RKO (cell line): ENCODE measurements at places on chromosomes 5 and 9.

DNA sequence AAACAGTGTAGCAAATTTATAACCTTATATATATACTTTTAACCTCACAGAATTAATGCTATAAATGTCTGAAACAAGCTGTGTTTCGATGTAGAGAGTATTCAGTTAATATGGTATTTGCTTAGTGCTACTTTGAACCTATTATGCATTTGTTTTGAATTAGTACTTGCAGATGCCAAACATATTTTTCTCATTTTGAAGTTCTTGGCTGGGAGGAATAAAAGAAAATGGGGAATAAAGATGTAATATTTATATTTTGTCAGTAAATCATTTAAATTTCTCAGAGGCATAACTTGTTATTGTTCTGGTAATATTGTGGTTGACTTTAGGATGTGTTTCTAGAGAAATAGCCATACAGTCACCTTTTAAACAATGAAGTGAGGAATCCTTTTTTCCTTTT lies 175.9 kb upstream of the IZUMO3 start:
- DNase-seq: no peak

- no peak for DNase-seq
Measured at GRCh38 chr5:137086342-137086741, 412.8 kb downstream of the SPOCK1 start.

DNA sequence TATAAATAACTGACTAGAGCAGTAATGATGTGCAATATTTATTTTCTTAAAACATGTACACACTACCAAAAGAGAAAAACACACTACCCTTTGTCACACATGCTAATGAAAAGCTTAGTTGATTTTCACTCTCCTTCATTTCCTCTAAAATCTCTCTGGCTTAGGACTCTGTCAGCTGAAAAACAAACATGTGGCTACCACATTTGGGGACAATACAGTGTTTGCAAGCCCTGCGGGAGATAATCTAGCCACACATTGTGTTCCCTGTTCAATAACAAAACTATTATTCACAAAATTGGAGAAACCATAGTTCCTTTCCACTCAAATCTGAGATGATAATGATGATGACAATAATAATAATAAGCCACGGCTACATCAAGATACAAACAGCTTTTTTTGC lies 3.5 kb upstream of the LOX start:
- no peak for DNase-seq

GRCh38 chr9:132878695-132879456 lies at the start of gene SPACA9:
TSS of gene SPACA9 (plus strand) at chr9:132878898. CDS start at chr9:132883948, 5,050 bp downstream.
- peak; percentile 55 for DNase-seq
